ENCODE measurements at places on chromosomes 6 and 20.

DNA sequence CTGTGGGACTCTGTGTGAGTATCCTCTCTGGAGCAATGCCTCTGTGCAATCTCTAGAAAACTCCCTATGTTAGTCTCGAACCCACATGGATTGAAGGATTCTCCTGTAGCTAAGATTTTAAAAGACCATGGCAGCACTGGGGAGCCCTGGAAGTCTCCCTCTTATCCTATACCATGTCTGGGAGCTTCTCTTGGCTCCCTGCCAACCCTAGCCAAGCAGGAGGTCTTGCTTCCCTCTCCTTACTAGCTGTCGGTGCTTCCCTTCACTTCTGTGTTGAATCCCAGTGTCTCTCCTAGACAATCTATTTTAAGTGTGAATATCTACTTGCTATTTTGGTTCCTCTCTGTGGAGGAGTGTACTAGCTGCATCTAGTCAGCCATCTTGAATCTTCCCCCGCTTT lies 118.8 kb upstream of the NRN1 start:
- DNase-seq, result no peak

GRCh38 chr20:3814928-3815495 lies 5.3 kb upstream of the AP5S1 start:
- DNase-seq, result no peak

GRCh38 chr20:2223558-2224367 lies 72.0 kb upstream of the TGM3 start:
- DNase-seq, result no peak

DNA sequence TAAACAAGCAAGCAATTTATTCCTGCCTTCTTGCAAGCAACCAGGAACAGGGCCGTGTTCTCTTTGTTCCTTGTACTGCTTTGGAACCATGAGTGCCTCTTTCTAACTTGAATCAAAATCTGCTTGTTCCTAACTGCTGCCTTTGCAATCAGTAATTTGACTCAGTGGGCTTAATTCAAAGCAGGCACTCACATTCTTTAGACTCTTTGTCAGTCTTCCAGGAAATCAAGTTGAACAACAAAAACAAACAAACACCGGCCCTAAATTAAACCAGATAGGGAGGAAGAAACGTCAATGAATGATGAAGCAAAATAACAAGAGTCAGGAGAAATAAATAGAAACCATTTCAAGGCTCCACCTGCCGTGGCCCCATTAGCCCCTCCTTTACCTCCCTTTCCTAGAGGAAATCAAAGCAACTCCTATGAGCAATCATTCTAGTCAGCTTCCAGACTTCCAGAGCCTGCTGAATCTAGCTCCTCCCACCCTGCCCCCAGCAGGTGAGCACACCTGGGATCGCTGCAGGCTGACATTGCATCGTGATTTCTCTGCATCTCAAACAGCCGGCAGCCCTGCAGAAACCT lies 582.2 kb upstream of the FLRT3 start:
- no peak for DNase-seq

DNA sequence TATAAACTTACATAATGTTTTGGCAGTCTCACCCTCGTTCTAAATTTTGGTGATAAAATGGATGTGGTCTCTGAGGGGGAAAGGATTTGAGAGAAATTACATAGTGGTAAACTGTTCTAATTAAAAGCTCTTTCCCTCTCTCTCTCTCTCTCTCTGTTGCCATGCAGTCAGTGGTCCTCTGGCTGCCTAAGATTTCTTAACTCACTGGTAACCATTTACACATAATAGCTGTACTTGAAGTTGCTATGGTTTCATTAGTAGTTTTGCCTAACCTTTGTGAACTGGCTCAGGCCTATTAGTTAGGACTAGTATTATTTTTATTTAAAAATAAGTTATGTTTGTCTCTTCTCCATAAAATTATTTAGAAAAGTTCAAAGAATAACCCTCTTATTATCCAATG lies 42.0 kb downstream of the MAPK14 start:
- DNase-seq, result no peak

DNA sequence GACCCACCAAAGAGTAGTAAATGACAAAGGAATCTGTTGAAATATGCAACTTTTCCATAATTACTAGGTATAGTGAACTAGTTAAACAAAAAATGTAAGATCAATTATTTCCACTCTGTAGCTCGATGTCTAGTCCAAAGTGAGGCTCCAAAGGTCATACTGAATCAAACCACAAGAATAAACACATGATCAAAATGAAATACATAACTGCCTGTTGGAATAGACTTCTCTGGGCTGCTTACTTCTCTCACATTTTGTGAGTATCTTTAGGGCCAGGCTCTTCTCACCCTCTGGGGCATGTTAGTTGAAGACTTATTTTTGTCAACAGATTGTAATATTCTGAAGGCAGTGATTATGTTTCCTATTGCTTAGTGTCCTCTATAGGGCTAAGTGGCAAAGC lies 103.7 kb upstream of the TMEM170B start:
- no peak for DNase-seq

DNA sequence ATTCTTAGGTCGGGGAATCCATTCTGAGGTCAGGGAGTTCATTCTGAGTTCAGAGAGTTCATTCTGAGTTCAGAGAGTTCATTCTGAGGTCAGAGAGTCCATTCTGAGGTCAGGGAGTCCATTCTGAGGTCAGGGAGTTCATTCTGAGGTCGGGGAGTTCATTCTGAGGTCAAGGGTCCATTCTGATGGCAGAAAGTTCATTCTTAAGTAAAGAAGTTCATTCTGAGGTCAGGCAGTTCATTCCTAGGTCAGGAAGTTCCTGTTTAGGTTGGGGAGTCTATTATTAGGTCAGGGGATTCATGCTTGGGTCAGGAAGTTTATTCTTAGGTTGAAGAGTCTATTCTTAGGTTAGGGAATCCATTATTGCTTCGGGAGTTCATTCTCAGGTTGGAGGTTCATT lies 16.5 kb upstream of the NXT1 start:
- DNase-seq, result no peak

GRCh38 chr20:48606172-48606840 lies 221.5 kb downstream of the PREX1 start:
- DNase-seq, result no peak

DNA sequence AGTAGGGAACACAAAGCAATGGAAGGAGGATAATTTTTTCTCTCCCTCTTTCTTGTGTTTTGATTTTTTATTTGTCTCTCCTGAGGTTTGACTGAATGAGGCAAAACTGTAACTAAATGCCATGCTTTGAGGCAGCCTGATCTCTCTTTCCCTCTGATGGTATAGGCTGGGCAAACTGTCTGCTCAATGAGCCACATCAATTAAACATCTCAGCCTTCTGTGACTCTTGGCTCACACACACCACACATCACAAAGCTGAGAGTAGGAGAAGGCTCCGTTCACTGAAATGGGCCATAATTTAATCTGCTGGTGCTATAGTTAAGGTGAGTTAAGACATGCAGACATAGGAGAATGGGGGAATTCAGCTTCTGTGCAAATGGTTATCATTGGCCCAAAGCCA lies 28.1 kb upstream of the SCGN start:
- no peak for DNase-seq

Measured in fibroblast of lung (primary cell).